Inflammatory macrophage (primary cell): ENCODE measurements at places on chromosomes 16 and 17.

DNA sequence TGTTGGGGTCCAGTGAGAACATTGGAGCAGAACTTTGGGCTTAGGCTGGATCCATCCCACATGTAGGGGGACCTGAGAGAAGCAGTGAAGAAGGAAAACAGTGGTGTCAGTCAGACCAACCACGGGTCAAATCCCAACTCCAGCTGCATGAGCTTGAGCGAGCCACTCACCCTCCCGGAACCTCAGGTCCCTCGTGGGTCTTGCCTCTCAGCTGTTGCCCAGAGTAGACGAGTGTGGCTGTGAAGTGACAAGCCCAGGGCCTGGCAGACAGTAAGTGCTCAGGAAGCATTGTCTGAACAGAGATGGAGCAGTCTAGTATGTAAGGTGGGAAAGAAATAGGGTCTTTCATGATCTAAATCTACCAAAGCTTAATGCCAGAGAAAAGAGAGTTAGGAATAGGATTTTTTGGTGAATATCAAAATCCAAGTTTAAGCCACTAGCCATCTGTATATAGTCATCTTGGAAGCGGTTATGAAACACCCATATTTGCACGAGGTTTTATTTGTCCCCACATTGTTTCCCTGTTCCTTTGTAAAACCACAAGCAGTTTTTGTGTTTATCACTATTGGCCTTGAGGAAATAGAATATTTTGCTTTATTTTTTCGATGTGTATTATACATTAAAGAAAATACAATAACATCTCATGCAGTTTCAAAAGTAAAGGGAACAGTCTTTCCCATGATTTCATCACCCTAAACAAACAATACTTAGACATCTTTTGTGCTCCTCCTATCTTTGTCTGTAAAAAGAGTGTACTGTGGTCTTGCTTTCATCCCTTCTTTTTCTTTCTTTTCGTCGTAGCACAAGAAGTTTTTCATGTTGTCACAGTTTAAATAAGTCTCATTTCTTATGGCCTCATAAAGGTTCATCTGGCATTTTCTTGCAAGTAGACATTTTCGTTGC is 112.0 kb downstream of the CLEC16A start:
- no peak for DNase-seq

DNA sequence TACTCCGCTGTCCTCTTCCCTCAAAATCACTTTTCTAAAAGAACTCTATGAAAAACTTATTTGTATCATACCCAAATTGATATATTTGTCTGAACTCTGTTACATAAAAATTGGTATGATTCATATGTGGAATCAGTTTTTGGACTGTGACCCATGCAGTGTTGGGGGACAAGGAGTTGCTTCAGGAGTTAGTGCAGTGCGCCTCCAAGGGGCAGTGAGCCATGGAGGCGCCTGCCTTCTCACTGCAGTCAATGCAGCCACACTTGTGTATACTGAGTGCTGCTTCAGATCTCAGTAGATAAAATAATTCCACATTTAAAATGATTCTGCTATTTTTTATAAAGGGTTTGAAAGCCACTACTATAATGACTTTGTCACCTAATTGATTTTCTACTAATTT is 32.5 kb downstream of the DGKE start:
- no peak for DNase-seq

DNA sequence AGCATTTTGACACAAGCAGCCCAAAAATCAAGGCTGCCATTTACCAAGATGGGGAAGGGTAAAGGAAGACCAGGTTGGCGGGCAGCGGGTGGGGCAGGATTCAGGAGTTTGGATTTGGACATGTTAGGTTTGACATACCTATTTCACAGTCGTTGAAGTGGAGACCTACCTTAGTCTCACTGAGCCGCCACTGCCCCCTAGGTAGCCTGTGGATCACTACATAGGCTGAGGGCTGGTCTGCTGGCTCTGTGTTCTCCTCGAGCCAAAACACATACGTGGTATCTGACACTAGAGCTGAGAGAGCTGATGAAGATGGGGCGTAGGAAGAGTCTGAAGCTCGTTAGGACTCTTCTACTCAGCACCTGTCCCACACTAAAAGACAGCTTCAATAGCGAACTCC is 115.1 kb downstream of the HIC1 start:
- DNase-seq: no peak

DNA sequence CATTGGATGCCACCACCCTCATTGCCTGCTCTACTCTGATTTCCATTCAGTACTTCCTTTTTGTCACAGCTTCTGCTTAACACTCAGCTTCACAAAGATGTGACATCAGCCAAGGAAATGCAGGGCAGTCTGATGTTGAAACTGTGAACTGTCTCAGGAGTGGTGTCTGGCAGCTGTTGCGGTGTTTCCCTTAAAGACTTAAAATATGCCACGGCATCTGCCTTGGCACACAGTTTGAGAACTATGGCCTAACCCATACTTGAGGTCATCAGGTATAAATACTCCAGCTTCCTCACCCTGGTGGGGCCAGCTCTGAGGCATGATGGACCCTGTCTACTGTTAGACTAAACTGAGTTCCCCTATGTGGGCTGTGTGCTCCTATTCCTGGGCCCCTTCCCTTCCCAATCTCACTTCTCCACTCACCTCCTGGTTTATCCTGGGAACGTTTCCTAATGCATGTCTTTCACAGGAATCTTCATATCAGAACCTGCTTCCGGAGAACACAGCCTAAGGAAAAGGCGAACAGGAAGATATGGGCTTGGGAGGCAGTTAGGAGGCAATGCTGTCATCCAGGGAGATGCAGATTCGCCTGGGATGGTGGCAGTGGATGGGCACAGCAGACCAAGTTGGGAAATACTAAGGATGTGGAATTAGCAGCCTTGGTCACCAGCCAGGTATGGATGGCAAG is 96.5 kb downstream of the WSCD1 start:
- peak; percentile 59 for DNase-seq
